Stimulated activated CD8-positive, alpha-beta memory T cell treated with anti-CD3 and anti-CD28 coated beads, Interleukin-7, amount 100 ng/mL, for 4 hours (primary cell): ENCODE measurements at places on chromosomes 7 and 10.

DNA sequence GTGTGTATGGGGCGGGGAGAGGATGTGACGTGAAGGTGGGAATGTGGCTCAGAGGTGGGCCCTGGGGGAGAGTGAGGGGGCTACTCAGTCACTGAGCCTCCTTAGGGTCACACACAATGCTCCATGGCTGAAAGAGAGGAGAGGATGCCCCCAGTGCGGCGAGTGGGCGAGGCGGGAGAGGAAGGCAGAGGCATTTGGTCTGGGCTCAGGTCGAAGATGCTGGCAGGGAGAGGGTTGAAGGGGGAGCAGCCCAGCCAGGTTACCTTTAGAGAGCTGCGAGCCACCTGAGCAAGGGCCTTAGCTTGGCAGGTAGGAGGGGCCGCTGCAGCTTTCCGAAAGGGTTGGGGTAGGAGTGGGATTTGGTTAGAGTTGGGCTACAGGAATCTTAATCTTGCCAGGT is 4.7 kb upstream of the LOXL4 start:
- DNase-seq: no peak

DNA sequence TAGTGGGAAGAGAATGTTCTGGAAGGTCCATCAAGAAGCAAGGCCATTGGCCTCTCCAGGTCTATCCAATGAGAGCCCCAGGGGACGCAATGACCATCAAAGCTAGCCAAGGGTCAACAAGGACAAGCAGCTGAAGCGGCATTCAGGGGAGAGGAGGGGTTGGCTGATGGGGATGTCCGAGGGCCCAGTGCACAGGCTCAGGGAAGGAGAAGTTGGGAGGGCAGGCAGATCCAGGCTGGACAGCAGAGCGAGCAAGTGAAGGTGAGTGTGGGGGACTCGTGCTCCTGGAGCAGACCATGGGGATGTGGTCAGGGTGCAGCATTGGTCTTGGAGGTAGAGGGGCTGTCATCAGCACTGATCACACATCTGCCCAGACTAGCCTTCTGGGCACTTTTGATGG is 275.4 kb upstream of the TCERG1L start:
- DNase-seq: no peak

GRCh38 chr10:114303556-114303955 is 64.5 kb downstream of the VWA2 start:
- no peak for DNase-seq

- DNase-seq: no peak
These were observed 150.4 kb downstream of the DGKI start for GRCh38 chr7:137696376-137696775.

- DNase-seq: no peak
These were observed 528.8 kb upstream of the PCDH15 start for GRCh38 chr10:55329796-55330195.

DNA sequence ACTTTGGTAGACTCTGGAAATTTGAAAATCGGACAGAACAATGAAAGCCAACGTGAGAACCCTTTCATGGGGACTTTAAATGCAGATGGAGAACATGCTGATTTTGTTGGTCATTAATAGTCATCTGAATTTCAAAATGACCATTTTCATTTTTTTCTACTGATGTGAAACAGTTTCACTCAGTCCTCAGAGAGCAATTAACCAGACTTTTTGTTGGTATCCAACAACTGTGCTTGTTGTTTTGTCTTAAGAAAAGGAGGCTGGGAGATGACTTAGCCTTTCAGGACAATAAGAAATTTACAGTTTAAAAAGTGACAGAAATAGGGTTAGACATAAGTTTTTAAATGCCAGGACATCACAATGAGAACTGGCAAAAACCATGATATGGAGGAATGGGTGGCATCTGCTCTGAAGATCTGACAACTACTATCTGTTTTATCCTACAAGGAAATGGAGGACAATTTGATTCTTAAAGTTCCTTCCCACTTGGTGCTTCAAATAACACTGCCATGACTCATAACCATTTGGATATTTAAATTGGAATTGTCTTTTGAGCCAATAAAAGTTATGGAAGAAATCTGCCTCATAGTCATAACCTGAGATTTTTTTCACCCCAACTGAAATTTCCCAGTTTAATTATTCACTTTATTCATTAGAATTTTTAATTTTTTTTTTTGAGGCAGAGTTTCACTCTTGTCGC is 87.2 kb upstream of the HPS1 start:
- no peak for DNase-seq

DNA sequence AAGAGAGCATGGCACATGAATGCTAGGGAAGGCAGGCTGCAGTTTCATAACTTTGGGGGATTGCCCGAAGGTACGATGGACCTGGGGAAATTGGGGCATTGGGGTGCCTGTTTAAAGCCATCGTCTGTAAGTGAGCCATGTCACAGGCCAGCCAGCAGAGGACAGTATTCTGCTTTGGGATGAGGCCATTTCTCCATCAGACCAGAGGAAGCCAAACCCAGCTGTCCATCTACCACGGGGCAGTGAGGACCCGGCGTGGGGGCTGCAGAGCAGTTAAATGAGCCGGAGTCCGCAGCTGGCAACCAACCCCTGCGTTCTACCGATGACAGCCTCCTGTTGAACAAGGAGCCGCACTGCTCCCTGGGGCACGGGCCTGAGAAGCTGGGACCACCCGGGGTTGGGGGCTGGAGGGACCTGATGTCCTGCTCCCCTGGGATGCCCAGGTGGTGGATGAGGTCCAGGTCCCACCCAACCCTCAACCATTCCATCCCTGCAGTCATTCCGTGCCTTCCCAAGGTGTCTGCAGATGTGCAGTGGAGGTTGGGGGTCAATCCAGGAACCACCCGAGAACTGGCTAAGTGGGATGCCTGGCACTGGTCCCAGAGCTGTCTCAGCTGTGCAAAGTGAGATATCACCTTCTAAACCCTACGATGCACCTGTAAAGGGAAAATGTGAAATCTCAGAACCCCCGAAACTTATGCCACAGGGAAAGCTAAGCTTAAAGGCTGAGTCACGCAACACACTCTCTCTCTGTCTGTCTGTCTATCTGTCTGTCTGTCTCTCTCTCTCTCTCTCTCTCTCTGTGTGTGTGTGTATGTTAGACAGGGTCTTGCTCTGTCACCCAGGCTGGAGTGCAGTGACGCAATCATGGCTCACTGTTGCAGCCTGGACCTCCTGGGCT is 12.1 kb upstream of the RHBDD2 start:
- peak; percentile 10 for DNase-seq

DNA sequence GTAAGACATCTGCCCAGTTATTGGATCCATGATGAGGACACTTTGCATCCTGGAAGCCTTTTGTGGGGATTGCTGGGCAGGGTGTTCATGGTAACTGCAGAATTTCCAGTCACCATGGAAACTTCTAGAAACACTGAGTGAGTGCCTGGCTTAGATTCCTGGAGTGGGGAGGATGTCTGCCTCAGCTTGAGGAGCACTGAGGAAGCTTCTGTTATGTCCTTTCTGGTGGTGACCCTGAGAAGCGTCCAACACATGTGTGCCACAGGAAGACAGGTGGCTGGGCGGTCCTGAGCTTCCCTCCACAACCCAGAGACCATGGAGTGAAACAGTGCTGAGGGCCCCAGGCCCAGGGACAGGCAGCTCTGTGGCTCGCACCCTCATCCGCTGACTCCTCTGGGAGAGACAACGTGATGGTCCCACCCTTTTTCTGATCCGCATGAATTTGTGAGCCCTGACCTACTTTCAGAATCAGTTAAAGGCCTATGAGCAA is 191.8 kb upstream of the CXCL12 start:
- no peak for DNase-seq

- DNase-seq: no peak
These were observed 407.9 kb downstream of the NRG3 start for GRCh38 chr10:82282782-82283456.

DNA sequence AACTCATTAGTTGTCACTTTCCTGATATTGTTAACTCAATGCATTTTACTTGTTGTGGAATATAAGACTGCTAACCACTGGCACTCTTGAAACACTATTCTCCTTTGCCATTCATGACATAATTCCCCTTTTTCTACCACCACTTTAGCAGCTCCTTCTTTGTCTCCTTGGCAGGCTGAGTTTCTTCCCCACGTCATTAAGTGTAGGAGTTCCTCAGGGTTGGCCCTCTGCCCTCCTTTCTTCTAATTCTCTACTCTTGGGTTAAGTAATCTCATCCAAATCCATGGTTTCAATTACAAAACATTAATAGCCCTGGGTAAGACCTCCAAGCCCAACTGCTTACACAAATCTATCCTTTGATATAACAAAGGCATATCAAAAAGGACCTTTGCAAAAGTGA is 175.1 kb downstream of the HGF start:
- no peak for DNase-seq

DNA sequence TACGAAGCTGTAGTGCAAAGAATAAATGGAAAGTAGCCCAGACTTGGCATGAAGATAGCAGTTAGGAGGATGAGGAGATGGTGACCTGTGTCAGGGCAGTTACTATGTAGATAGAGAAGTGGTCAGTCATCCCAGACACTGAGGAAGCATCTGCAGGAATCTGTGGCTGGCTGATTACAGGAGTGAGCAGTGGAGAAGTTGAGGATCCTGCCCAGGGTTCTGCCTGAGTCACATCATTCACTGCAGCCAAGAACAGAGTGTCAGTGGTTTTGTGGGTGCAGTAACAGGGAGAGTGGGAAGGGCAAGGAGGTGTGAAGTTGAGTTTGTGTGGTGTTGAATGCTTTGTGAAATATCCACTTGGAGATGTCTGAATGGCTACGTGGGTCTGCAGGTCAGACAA is 676.4 kb upstream of the NRP1 start:
- no peak for DNase-seq
